ENCODE measurements at places on chromosomes 6 and 20.

- DNase-seq = no peak
Measured at GRCh38 chr6:167778497-167779128, 48.1 kb upstream of the AFDN start.

GRCh38 chr20:33835615-33836172 lies 24.5 kb downstream of the CHMP4B start:
- no peak for DNase-seq

DNA sequence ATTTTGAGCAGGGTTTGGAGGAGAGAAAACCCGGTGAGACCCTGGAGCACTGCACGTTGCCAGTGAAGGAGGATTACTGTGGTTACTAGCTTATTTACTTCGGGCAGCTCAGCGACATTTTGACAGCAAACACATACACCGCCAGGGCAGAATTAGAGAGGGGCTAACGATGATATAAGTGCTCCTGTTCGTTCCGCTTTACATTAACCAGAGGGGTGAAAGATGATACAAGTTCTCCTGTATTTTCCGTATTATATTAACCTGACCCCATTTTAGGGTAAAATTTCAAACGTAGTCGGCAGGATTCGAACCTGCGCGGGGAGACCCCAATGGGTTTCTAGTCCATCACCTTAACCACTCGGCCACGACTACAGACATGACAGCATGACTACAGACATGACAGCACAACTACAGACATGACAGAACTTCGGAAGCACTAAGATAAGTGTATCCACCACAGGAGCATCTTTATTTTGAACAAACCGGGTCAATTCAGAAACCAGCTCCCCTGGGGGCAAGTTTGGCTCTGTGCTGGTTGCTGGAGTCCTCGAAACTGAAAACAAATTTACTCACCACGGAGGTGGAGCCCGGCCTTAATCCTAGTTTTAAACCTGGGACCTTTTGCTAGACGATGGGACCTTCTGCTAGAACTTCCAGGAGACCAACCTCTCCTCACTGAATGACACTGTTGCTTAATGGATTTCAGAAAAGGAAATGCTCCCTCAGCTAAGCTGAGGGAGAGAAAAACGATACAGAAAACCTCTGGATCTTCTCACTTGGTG lies 80.4 kb upstream of the ZNF184 start:
- DNase-seq = peak; percentile 53

GRCh38 chr6:12595161-12595811 lies 121.3 kb upstream of the PHACTR1 start:
- no peak for DNase-seq

DNA sequence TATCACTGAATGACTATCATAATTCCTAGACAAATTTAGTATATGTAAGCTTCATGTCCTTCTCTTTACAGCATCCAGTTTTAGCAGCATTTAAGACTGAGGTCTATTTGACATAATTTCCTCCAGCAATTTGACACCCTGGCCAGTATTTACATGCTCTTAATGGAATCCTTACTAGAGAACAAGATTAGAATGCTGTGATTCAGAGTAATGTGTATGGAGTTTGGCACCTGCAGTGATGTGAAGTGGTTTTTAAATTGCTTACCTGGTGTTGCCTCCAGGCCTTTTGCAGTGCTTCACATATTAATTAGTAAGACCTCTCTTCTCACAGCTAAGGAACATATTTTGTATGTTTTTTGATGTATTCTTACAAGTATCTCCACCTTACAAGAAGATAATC lies 9.8 kb downstream of the NKX2-4 start:
- no peak for DNase-seq

- DNase-seq = no peak
Measured at GRCh38 chr6:130765181-130765727, 62.0 kb upstream of the SMLR1 start.

DNA sequence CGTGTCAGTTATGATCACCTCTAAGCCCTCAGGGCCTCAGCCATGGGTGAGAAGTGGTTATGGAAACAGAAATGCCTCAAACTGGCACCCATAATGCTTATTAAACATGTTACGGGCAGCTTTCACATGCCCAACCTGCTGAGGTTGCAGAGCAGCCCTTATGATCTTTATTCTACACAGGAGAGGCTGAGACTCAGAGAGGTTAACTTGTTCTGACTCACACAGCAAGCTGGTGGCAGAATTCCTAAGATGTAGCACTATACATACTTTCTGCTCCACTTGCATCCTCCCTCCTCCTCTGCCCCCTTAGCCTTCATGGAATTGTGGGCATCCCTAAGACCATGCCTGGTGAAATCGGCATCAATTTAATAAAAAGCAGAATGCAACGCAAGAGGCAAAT lies 34.7 kb upstream of the IGF2R start:
- no peak for DNase-seq

DNA sequence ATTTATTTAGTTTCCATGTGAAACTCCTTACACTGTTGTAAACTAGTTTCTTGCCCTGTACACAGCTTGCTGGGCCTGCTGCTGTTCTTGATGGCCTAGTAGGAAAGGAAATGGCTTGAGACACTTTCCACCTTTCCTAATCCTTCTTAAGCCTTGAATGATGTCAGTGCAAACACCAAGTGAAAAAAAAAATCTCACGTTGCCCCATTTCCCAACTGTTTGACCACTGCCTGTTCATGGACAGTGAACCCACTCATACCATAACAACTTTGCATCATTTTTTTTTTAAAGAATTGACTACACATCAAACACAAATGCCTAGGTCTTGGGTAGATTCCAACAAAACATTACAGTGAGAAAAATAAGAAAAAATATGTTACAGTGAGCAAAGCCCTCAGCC lies 653.6 kb upstream of the FLRT3 start:
- no peak for DNase-seq

GRCh38 chr20:63252284-63252711 lies 2.0 kb downstream of the NKAIN4 start:
- no peak for DNase-seq

DNA sequence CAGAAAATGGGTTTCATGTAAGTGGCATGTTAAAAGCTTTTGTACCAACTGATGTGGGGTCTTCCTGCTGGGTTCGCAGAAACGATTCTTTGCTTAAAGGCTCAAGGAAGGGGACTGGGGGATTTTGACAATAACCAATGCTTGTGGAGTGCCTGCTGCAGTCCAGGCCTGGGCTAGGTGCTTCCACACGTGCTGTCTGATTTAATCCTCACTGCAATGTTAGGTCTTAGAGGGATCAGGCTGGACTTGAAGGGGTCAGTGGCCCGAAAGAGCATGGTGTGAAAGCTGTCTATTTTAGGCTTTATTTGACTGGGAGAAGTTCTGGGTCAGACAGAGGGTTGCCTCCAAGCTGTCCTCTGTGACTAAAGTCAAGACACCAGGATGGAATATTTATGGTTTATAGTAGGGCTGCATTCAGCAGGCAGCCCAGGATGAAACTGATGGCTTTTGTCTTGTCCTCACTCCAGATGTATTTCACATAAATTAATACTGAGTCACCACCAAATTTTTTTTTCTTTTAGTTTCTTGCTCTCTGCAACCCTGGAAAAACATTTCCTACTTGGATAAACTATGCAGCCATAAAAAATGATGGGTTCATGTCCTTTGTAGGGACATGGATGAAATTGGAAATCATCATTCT lies 219.1 kb downstream of the ZMYND8 start:
- no peak for DNase-seq

- DNase-seq = no peak
Measured at GRCh38 chr20:9099372-9099771, 30.5 kb downstream of the PLCB4 start.

DNA sequence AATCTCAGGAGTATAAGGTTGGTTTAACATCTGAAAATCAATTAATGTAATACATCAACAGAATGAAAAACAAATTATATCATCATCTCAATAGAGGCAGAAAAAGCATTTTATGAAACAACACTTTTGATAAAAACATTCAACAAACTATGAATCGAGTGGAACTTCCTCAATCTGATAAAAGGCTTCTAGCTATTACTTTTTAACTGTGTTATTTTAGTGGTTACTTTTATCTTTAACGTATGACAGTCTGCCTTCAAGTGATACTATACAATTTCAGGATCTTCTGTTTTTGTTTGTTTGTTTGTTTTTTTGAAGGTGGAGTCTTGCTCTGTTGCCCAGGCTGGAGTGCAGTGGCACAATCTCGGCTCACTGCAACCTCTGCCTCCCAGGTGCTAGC lies 73.7 kb downstream of the ZFAND3 start:
- DNase-seq = no peak

- no peak for DNase-seq
Measured at GRCh38 chr6:43578748-43579147, 2.8 kb downstream of the POLH start.

DNA sequence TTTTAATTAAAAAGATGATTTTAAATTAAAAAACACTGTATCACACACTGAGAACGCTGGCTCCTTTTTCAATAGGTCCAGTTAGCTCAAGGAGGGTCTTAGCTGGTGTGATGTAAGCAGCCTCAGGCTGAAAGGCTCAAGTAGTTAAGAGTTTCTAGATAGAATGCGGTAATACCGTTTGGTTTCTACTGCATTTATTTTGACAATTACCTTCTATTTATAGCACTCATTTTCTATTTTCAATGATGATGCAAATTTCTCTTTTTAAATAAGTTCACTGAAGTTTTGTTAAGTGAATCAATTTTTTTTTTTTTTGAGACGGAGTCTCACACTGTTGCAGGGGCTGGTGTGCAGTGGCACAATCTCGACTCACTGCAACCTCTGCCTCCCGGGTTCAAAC lies 87.1 kb downstream of the PREX1 start:
- no peak for DNase-seq

- no peak for DNase-seq
Measured at GRCh38 chr6:84740385-84740784, 24.0 kb downstream of the TBX18 start.

GRCh38 chr20:21526776-21527175 lies 12.9 kb upstream of the NKX2-2 start:
- DNase-seq = no peak

GRCh38 chr6:99471638-99472037 lies 43.6 kb downstream of the USP45 start:
- DNase-seq = no peak

DNA sequence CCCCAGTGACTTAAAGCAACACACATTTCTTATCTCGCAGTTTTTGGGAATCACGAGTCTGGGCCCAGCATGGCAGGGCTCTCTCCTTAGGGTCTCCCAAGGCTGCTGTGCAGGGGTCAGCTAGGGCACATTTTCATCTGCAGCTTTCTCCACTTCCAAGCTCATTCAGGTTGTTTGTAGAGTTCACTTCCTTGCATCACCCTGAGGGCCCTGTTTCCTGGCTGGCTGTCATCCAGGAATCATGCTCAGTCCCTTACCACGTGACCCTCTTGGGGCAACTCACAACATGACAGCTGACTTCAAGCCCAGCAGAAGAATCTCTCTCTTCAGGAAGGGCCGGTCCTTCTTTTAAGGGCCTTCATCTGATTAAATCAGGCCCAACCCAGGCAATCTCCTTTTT lies 21.3 kb downstream of the SNAP25 start:
- no peak for DNase-seq

- DNase-seq = no peak
Measured at GRCh38 chr20:34896086-34896621, 19.7 kb downstream of the ACSS2 start.

GRCh38 chr6:41901882-41902519 lies 6.8 kb upstream of the USP49 start:
- peak; percentile 18 for DNase-seq

- no peak for DNase-seq
Measured at GRCh38 chr6:6785163-6785521, 196.6 kb downstream of the LY86 start.

DNA sequence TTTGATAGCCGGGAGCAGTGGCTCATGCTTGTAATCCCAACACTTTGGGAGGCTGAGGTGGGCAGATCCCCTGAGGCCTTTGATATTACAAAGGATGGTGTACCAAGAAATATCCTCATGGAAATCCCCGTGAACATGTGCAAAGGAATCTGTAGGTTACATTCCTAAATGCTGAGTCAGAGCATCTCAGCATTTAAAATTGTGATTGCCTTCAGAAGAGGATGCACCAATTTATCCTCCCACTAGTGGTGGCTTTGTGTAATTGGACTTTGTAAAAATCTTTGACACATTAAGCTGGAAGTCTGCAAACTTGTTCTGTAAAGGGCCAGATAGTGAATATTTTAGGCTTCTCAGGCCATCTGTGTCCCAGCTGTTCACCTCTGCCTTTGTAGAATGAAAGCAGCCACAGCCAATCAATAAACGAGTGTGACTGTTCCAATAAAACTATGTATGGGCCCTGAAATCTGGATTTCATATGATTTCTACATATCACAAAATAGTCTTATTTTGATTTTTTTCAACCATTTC lies 11.8 kb downstream of the TMEM14B start:
- DNase-seq = no peak

- DNase-seq = no peak
Measured at GRCh38 chr6:85015396-85015990, 251.1 kb upstream of the TBX18 start.

GRCh38 chr20:925516-925915 lies 9.4 kb upstream of the ANGPT4 start:
- DNase-seq = no peak

DNA sequence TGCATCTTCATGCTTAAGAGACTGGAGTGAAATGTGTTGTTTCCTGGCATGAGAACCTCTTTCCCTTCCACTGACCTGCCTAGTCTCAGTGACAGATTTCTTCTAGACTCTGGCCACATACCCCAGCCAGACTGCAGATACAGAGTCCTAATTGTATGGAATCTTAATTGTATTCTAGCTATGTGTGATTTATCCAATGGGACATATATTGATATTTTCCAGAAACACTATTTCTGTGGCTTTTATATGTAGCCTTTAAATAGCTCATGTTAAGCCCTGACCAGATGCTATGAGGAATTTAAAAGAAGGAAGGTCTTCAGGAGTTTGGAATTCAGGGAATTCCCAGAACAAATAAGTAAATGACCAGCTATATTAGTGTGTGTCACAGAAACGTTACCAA lies 99.0 kb downstream of the FIG4 start:
- DNase-seq = no peak

DNA sequence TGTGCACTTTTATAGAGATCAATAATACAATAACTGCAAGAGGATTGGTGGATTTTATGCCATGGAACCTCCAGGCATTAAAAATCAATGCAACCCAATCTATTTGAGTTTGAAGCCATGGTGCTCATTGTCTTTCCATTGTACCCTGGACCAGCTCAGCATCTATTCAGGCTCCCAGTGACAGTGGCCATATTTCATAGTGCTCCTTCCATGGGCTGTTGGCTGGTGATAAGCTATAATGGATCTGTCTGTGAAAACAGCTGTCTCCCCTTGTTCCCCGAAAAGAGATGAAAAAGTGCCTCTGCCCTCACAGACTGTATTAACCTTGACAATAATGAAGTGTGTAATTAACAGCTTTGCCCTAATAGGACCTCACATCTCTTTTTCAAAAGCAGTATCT lies 74.3 kb downstream of the LAMP5 start:
- no peak for DNase-seq

GRCh38 chr6:169252505-169253189 lies 999 bp downstream of the THBS2 start:
- no peak for DNase-seq

DNA sequence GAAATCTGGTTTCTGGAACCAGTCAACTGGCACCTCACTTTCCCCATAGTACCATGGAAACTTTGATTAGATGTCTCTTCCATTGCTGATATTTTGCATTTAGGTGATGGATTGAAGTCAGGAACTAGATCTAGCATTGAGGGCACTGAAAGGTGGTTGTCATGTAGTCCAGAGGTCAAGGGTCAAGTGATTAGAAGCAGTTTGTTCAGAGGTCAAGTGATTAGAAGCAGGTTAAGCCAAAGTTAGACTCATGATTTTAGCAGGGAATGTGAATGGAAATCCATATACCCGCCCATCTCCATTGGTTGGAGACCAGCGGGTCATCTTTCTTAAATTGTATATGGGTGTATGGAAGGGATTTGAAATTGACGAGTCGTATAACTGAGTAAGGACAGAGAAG lies 51.2 kb downstream of the CBFA2T2 start:
- DNase-seq = no peak

Data from stimulated activated CD8-positive, alpha-beta memory T cell treated with anti-CD3 and anti-CD28 coated beads, Interleukin-15, amount 100 ng/mL, for 48 hours (primary cell).